HFFc6 (cell line): ENCODE measurements at places on chromosomes 2 and 18.

DNA sequence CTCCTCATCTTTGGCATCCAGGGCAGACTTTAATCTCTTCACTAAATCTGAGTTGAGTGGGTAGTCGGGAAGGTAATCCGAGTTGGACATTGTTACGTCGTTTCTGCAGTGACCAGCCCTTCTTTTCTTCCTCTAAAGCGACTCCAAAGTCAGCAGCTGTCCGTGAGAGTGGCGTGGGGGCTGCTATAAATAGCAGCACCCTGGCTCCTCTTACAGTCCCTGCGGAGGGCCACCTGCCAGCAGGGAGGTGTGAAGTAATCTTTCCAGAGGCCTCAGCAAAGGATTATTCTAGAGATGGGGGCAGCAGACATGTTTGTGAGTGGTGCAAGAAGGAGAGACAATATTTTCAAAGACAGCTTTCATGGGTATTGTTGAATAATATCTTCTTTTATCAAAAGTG, at the start of gene ASB18:
TSS of gene ASB18 (minus strand) at position 151 of the 400 bp plus-strand sequence. CDS start at position 90, 61 bp downstream.
- no peak for DNase-seq

DNA sequence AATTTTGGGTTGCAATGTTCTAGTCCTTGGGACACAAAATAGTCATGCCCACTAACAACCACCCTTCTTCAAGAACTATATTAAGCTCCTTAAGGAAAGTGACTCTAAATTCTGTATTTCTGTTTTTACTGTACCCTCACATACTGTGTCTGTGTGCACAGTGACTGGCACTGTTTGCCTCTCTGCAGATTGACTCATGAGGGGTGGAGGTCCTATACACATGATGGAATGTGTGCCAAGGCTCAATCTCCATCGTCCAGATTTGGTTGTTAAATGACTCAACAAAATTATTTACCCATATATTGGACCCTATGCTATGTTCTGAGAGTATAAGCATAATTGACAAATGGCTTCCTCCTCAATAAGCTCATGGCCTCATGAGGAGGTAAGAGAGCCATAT, 126.6 kb upstream of the CWC22 start:
- no peak for DNase-seq

DNA sequence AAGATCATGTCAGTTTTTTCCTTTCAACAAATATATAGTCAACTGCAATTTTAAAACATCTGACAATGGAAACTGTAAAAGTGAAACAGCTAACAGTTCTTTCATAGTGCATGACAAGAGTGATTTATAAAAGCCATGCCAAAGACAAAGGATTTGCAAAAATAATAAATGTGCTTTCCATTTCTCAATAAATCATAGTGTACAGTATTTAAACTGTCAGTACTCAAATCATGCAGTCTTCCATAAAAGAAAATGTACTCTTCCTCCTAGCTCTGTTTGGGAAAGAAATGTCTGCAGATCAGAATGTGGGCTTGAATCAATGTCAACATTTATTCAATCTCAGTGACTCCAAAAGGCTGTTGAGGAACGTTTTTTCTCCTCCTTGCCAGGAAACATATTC, 131.7 kb upstream of the PDE1A start:
- no peak for DNase-seq

DNA sequence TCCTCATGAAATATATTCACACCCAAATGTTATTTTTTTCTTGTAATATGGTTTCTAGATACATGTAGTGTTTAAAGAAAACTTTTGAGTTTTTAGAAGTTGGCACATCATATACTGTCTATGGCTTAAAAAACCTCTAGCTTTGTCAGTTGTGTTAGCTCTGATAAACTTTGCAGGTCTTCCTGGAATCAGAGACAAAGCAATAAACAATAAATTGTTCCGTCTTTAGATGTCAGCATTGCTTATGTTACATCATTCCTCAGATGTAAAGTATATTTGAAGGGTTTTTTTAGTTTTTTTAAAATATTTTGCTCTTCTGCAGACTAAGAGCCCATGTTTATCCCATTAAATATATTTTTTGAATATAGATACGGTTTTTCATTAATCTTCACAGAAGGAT, 145.1 kb downstream of the GPD2 start:
- no peak for DNase-seq
